HFFc6 (cell line): ENCODE measurements at places on chromosomes 12 and 14.

GRCh38 chr14:89214221-89214965 is 202.6 kb downstream of the FOXN3 start:
- no peak for DNase-seq

GRCh38 chr12:6763380-6763779 is 2.8 kb upstream of the PTMS start:
- DNase-seq: no peak

DNA sequence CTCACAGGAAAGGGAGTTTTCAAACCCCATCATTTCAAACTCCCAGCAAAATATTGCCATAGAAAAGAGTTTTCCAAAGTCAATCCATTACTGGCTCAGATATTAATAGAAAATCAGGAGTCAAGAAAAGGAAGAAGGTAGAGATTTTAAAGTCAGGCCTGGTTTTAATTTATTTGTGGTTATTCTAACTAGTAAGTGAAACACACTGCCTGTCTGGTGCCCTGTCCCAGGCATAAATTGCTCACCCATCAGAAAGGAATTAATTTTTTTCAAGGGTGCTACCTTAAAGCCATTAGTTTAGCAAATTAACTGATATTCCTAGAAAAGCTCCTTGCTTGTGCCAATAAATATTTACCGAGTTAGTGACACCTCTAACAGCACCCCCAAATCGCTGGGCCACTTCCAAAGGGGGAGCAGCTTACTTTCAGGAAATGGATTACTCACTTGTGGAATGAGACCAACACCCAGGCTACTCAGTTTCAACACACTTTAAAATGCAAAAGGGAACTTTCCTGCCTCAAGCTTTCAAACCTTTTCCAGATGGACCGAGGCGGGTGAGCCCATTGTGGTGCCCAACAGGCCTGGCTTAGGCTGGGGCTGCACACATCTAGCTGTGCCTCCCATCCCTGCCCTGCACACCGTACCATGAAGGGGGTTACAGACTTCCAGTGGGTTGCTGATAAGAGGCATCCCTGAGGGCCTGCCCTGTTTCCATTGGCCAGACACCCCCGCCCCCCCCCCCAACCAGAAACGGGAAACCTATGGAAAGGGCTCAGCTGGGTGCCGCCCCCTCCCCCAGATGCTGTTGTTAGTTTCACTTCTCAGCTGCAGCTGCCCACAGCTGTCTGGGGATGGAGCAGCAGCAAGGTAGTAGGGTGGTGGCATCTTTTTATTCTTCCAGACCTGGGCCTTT is 117.2 kb downstream of the SAMD4A start:
- peak; percentile 79 for DNase-seq

GRCh38 chr12:27572486-27573255 is 48.7 kb downstream of the PPFIBP1 start:
- peak; percentile 21 for DNase-seq

DNA sequence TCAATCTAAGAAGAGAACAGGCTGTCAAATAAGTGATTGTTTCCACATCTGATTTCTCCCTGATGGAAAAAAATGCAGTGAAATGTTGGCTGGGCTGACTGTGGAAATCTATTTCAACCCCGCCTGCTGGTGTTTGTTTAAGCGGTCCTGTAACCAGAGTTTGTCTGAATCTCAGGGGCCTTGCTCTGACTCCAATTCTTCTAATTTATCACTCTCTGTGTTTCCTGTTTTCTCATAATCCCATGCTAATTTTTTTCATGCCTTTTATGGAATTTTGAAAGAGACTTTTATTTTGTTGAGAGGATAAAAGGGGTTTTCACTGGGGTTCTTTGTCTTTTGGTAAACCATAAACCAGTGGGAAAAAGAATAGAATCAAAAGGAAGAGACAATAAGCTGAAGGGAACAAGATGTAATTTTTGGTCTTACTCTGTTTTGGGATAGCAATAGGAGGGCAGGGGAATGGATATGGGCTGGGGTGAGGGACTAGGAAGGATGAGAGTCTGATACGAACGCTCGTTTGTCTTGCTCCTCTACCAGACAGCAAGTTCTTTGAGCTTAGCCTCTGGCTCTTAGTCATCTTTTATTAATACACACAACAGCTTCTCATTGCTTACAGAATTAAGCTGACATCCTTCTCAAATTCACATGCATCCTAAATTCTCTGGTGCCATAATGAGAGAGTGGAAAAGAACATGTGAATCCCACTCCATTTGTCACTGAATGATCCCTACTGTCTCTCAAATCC is 8.0 kb upstream of the MGP start:
- no peak for DNase-seq

GRCh38 chr12:104930388-104931326 is 27.4 kb downstream of the SLC41A2 start:
- DNase-seq: peak; percentile 7

- no peak for DNase-seq
Measured at GRCh38 chr12:57146092-57146491, 1.3 kb downstream of the LRP1-AS start.

DNA sequence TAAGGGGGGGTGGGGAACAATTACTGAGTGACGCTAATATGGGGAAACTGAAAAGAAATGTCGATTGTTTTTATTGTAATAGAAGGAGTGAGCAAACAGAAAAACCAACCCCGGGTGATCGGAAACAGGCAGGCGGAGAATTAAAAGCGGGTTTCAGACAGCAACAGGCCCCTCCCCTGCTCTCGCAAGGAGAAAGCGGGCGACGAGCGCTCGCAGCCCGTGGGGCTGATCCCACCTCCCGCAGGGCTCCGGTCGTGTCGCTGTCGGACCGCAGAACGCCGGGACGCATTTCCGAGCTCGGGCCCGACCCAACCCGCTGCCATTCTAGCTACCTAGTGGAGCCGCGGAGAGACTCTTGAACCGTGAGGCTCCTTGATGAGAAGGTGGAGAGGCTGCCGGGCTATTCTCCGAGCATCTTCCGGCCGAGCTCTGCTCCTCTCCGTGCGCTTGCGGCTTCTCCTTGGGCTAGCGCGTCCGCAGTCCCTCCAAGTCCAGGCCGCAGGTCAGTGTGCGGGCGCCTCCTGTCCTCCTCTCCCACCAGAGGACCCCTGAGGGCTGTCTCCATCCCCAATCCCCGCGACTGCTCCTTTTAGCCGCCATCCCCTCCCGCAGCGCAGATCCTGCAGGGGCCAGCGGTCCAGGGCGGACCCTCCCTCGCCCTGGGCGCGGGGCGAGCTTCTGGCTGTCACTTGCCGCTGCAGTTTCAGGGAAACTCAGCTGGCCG is 4.1 kb upstream of the PAX9 start:
- DNase-seq: no peak

GRCh38 chr12:94795520-94795919 is 145.2 kb upstream of the TMCC3 start:
- DNase-seq: peak; percentile 36

- DNase-seq: peak; percentile 63
Measured at GRCh38 chr12:3273409-3273853, 196.3 kb downstream of the TSPAN9 start.

DNA sequence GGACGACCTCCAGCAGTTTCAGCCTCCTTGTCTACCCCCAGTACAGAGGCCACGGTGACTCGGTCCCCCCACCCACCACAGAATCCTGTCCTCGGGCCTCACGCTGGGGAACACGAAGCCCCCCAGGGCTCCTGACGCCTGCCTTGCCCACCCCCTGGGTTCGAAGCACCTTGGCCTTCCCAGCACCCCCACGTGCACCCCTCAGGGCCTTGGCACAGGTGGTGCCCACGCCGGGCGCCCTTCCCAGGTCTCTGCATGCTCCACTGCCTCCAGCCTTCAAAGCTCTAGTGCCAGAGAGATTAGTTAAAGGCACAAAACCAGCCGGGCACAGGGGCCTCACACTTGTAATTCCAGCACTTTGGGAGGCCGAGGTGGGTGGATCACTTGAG is 61.8 kb downstream of the NOC4L start:
- DNase-seq: no peak

DNA sequence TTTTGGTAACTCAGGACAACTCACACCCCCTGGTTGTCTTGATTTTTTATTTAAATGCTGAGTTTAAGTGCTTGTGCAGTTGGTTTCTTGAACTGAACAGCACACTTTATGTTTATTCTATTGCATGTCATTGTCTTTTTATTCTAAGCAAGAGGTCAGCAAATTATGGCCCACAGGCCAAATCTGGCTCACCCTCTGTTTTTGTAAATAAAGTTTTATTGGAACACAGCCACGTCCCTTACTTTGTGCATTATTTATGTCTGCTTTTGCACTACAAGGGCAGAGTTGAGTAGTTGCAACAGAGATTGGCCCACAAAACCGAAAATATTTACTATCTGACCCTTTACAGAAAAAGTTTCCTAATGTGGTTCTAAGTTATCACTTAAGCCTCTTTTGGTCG is 52.3 kb downstream of the SUDS3 start:
- no peak for DNase-seq

DNA sequence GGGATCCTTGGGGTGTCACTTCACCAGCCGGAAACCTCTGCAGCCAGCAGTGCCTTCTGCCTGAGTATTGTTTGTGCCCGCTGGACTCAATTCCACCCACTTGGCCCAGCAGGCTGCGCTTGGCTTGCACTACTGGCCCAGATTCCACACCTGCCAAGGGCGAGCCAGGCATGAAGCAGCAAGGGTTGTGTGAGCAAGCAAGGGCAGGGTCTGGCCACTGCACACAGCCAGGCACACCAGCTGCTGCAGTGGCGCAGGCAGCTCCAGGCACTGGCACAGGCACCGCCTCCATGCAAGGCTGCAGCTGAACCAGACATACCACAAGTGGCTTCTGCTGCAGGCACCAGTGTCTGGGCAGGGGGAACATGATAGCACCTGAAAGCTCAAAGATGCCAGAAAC is 99.5 kb downstream of the NUAK1 start:
- no peak for DNase-seq

GRCh38 chr12:102631274-102631673 is 150.9 kb upstream of the IGF1 start:
- peak; percentile 82 for DNase-seq

- DNase-seq: peak; percentile 57
Measured at GRCh38 chr12:51631591-51631990, 40.6 kb downstream of the SCN8A start.

- DNase-seq: no peak
Measured at GRCh38 chr12:99334285-99335056, 313.1 kb upstream of the GARIN6 start.

- DNase-seq: no peak
Measured at GRCh38 chr12:109591041-109591440, 17.4 kb downstream of the MVK start.

DNA sequence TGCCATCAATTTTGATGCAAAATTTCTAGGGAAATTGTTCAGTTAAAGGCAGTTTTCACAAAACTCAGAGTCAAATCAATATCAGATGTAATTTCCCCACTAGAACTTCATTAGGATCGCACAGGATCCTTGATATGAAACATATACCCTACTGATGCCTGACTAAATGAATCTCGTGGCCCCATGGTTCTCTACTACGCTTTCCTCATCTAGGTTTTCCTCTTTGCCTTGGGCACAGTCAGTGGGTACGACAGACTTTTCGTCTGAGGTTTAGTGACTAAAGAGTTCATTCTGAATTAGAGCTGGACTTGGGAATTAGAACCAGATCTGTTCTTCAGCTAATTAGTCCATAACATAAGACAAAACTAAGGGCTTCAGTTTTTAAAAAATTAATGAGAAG is 42.5 kb upstream of the GNPNAT1 start:
- no peak for DNase-seq

- no peak for DNase-seq
Measured at GRCh38 chr12:19997656-19998400, 370.5 kb upstream of the PDE3A start.

GRCh38 chr14:64563696-64564095 is 13.9 kb downstream of the PPP1R36 start:
- no peak for DNase-seq

GRCh38 chr12:58673021-58673420 is 247.3 kb downstream of the LRIG3 start:
- DNase-seq: no peak

DNA sequence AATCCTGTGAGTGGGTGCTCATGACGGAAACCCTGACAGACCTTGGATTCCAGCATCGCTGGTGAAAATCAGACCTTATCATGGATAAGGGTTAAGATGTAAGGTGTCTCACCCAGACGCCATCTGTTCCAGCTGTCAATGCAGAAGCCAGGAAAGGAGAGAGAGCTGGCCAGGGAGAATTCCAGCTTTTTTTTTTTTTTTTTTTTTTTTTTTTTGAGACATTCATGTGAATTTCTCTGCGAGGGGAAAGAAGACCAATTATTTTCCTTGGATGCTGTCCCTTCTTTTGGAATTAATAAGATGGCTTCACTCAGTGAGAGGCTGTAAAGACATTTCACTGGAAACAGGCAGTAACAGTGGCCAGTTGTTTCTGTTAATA is 1.8 kb downstream of the TRAF3 start:
- DNase-seq: no peak

- DNase-seq: peak; percentile 69
Measured at GRCh38 chr12:75705749-75706711, 194.6 kb upstream of the KRR1 start.

- DNase-seq: no peak
Measured at GRCh38 chr12:105164068-105164467, 56.5 kb downstream of the WASHC4 start.

GRCh38 chr14:27184427-27184826 is 586.6 kb upstream of the NOVA1 start:
- DNase-seq: no peak

DNA sequence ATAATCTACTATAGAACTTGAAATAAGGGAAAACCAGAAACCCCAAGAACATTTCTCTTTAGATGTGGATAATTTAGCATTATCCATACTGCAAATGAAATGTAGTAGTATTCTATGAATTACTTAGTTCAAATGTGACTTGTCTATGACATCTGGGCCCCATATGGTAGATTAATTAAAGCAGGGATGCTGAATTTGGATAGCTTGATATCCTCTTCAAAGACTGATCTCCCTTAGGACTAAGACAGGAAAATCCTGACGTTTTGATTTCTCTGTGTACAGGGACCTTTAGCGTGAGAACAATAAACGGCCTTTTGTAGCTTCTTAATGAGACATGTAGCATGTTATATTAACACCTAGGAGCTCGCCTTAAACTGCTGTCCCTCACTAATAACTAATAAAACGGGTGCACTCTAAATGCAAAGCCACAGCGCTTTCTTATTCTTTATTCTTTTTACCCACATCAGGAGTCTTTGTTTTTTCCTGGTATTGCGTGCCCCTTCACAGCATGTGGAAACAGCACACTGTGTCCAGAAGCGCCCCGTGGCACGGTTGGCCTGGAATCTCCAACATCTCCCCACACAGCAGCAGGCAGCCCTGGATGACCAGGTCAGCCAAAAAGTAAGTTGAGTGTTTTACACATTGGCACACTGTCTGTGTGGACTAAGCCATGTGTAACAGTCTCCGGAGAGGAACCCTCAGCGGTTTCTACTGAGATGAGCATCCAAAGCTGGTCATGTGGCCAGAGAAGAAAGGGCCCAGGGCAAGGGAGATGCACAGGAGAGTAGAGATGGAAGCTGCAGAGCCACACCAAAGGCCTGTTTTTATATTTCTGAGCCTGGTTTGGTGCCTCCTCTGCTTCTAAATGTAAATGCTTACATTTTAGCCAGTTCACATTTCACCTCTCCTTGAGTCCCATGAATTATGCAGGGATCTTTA is 93.1 kb downstream of the SRGAP1 start:
- no peak for DNase-seq

- no peak for DNase-seq
Measured at GRCh38 chr12:88932457-88932856, 352.2 kb upstream of the KITLG start.

GRCh38 chr12:24778486-24779304 is 170.2 kb downstream of the BCAT1 start:
- DNase-seq: peak; percentile 17

GRCh38 chr12:63404611-63405010 is 253.6 kb upstream of the AVPR1A start:
- DNase-seq: no peak
